ENCODE measurements at places on chromosomes 11 and 22.

DNA sequence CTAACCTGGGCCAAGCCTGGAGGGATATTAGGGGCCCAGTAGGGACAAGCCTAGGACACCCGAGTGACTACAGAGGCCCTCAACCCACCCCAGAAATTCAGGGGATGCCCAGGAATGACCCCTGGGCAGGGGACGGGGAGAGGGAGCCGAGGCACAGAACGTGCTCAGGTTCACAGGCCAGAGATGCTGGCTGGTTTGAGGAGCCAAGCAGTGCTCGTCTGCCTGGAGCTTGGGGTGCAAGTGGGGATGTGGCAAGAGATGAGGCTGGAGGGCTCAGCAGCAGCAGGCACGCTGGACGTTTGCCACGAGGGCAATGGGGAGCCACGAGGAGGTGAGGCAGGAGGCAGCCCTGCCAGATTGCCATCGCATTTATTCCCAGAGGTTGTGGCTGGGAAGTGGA lies 34.0 kb upstream of the EMID1 start:
- no peak for DNase-seq

DNA sequence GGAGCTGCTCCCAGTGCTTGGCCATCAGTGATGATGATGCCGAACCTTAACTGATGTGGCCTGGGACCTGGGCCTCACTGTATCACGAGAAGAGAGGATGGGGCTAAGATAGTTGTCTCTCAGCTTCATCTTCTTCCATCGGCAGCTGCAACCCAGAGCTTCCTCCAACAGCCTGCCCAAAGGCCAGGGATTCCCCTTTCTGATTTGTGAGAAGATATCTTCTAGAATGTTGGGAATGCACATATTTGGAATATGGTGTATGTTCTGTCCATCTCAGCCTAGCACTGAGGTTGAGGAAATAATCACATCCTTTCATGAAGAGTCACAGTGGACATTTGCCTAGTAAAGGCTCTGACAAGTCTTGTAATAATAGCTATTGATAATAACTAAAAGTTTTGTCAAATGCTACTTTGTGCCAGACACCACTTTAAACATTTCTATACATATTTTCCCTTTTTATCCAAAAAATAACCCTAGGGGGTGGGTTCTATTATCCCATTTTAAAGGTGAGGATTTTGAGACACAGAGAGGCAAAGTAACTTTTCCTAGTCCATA lies 73.1 kb downstream of the COMMD9 start:
- DNase-seq = no peak

GRCh38 chr11:31995525-31996094 lies 95.3 kb upstream of the RCN1 start:
- no peak for DNase-seq

DNA sequence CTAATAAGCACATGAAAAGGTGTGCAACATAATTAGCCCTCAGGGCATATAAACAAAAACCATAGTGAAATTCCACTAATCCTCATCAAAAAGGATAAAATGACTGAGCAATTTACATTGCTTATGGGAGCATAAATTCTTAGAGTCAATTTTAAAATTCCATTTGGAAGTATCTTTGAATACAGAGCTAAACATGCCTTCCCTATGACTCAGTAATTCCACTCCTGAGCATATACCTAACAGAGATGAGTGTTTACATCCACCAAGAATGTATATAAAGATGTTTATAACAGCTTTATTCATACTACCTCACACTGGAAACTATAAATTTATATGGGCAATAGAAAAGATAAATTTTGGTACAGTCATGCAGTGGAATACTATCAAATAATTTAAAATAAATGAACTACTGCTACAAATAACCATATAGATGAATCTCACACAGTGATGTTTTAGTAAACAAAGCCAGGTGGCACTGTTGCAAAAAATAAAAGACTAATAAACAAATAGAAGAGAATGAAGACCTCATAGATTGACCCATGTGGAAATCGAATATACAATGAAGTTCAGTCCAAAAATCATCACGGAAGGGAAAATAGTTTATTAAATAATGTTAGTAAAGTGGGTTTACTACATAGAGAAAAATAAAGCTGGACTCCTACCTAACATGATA lies 8.2 kb upstream of the OR2D2 start:
- no peak for DNase-seq

DNA sequence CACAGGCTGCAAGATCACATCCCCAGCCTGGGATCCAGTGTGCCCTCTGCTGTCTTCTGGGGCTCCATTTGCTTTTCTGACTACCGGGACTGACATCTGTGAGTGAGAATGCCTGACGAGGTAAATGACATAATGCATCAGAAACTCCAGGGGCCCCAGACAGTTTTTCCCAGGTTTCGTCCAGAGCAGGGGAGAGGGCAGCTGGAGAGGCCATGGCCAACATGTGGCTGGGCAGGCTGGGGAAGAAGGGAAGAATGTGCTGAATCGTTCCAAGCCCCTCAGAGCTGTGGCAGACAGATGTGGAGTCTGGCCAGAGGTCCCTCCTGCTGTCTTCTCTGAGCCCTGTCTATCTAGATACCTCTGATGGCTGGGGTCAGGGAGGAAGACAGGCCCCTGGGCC lies 163.9 kb downstream of the TRIM29 start:
- no peak for DNase-seq
